ENCODE measurements at places on chromosomes 3 and 15.

DNA sequence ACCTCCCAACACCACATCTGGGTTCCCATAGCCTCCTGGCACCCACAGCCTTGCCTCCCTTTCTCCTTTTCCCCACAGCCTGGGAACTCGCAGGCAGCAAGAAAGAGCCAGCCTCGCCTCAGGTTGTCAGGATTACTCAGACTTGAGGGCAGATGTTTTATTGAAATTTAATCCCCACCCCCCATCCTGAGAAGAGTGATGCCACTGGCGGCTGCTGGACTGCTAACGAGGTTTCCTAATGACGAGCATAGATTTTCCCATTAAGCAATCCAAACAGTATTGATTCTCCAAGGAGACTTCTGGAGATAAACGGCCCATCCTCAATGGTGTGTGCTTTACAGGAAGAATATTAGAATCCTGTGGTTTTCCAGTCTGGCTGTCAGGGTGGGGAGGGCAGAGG lies 13.7 kb downstream of the SHF start:
- DNase-seq: no peak

DNA sequence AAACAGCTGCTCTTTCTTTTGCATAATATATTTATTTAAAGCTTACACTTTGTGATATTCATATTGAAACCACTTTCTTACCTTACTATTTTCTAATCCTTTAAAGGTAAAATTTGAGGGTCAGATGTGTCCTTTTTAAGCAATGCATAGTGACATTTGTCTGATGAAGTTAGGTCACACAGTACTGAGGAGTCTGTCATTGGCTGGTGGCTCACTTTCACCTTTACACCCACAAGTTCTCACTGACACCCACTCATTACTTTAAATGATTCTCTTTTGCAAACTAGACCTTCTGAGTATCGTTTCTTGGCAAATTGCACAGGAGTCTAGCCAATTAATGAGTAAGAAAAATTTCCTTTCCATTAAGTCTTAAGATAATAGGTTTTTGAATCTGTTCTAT lies 758.3 kb upstream of the ARPP21 start:
- DNase-seq: no peak

- no peak for DNase-seq
Observed at GRCh38 chr3:56921573-56922453, 120.1 kb upstream of the ARHGEF3 start.

GRCh38 chr3:156834962-156835535 lies 8.9 kb downstream of the LEKR1 start:
- no peak for DNase-seq

- no peak for DNase-seq
Observed at GRCh38 chr3:59446775-59447465, 397.1 kb upstream of the CFAP20DC start.

- DNase-seq: no peak
Observed at GRCh38 chr3:21901484-21901883, 150.5 kb upstream of the ZNF385D start.

GRCh38 chr3:180913581-180914404 lies 1.3 kb downstream of the FXR1 start:
- DNase-seq: no peak

- no peak for DNase-seq
Observed at GRCh38 chr15:47473106-47473725, 244.1 kb upstream of the SEMA6D start.

DNA sequence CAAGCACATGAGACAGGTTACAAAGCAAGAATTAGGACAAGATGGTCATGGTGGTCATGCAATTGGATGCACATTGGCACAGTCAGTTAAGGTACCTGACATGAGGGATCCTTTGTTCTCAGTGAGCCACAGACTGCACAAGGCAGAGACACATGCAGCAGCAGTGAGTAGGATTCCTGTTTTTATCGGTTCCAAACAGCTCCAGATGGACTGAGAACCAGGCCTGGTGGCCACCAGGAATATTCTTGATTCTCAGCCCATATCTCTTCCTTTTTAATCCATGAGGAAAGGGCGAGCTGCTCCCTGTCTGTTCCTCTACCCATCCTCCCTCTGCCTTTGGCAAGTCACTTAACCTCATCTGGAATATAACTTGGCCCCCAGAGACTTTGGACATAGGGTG lies 410.8 kb downstream of the GAP43 start:
- no peak for DNase-seq

DNA sequence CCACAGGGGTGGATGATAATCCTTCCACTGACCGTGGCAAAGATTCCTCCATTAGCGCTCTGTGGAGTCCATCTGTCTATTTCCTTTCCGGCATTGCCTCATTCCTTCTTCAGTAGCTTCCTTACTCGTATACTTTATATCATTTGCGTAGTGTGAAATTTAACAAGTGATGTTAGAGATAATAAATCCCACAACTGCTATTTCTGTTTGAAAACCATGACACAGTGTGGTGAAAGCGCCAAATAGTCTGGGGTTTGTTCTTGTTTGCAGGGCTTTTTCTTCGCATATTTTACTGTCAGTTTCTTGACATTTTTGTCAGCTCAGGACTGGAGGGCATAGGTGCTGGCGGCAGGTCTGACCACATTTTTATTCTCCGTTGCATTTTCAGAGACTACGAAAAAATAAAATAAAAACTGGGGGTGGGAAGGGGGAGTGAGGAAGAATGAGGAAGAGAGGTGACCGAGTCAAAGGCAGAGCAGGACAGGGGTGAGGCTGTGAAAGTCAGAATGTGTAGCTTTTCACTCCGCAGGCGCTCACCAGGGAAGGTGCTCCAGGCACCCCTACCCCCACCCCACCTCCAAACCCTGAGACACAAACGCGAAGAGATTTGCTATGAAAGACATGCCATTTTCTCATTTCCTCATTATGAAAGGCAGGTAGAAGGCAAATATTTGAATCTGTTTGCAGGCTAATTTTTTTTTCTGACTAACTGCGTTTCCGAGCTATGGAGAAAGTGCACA lies 965.0 kb downstream of the MCTP2 start:
- DNase-seq: no peak

Measured in stimulated activated CD4-positive, alpha-beta T cell treated with anti-CD3 and anti-CD28 coated beads, Interleukin-15, amount 100 ng/mL, for 1 hour (primary cell).